Stimulated activated CD4-positive, alpha-beta T cell treated with anti-CD3 and anti-CD28 coated beads, Interleukin-4, amount 100 ng/mL, for 1 hour (primary cell): ENCODE measurements at places on chromosomes 2 and 18.

- DNase-seq, result no peak
These were observed 324.0 kb upstream of the ACVR2A start for GRCh38 chr2:147520817-147521216.

DNA sequence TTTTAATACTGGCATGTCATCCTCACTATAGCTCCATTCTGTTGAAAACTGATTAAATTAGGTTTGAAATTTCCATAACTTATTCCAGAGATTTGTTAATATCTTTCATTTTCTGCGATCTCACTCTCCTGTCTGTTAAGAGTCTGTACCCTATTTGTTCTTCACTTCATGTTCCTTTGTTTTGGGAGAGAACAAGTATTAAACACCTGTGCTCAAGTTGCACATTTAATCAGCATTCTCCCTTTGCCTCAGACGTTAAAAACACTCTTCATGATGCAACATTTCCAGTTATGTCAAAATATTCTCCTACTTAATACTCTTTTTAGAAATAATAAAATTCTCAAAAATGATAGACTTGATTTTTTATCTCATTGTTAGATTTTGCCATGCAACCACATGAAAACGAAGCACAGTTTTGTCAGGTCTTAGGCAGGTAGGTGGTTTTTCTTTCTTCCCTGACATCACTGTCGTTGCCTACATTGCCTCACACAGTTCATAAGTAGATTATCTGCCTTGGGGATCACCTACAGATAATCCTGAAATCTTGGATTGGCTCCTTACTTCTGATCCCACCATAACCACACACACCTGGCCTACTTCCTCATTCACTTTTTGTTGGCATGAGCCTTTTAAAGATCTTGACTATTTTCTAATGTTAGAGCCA is 109.9 kb downstream of the GAREM1 start:
- no peak for DNase-seq

GRCh38 chr2:145599756-145600155 is 1079.8 kb upstream of the ZEB2 start:
- DNase-seq, result no peak

DNA sequence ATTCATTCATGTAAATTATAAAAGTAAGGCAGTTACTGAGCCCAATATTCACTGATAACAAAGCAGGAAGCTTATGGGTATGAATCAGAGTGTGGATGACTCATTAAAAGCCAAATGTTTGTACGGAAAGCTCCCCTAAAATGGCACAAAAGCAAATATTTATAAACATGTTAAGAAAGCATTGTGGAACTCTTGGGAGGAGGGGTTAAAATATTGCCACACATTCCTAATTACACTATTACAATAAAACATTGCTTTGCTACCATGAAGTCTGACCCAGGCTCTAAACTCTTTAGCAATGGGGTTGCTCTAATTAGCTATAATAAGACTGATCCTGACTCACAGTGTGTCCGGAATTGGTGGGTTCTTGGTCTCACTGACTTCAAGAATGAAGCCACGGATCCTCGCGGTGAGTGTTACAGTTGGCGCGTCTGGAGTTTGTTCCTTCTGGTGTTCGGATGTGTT is 110.9 kb downstream of the NAB1 start:
- no peak for DNase-seq

- no peak for DNase-seq
These were observed 54.8 kb upstream of the CCDC178 start for GRCh38 chr18:33495278-33495677.

GRCh38 chr2:214575030-214575429 is 164.2 kb downstream of the VWC2L start:
- DNase-seq, result no peak

DNA sequence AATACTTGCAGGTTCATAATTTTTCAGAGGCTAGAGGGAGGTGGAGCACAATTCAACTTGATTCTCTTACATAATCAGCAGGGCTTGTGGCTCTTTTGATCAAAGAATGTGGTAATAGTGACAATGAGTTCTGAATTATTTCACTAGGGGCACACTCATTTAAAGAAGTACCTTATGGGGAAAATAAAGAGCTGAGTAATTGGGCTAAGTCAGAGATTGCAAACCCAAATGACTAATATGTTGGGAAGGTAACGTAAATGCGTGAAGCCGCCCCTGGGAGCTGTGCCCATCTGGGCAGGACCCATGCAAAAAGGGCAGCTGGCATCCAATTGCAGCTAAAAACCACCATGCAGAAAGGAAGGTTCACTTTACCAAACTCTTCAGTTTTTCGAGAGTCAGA is 35.3 kb downstream of the NCKAP5 start:
- DNase-seq, result no peak

DNA sequence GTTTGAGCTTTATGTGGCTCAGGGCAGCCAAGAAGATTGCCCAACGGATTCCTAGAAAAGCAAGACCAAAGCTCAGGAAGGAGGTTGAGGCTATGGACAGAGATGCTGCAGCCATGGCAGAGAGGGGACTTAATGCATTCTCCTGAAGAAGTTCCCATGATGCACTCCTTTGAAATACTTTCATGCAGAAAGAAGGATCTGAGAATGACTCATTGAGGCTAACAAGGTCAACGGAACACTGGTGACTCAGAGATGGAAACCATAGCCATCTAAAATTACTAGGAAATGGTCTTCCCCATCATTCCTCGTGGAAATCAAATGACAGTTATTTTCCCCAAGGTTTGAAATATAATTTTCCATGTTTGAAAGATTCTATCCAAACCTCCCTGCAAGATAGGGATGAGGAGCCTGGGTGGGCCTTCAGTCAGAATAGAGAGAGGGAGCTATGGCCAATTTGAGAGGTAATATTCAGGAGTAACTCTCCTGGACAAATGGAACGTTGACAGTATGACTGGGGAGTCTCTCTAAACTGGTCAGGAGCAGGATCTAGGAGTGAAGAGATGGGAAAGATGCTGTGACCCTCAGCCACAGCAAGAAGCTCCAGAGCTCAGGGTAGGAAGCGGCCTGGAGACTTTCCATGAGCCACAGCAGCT is 63.0 kb downstream of the REEP1 start:
- no peak for DNase-seq
